ENCODE measurements at places on chromosomes 11 and 22.

DNA sequence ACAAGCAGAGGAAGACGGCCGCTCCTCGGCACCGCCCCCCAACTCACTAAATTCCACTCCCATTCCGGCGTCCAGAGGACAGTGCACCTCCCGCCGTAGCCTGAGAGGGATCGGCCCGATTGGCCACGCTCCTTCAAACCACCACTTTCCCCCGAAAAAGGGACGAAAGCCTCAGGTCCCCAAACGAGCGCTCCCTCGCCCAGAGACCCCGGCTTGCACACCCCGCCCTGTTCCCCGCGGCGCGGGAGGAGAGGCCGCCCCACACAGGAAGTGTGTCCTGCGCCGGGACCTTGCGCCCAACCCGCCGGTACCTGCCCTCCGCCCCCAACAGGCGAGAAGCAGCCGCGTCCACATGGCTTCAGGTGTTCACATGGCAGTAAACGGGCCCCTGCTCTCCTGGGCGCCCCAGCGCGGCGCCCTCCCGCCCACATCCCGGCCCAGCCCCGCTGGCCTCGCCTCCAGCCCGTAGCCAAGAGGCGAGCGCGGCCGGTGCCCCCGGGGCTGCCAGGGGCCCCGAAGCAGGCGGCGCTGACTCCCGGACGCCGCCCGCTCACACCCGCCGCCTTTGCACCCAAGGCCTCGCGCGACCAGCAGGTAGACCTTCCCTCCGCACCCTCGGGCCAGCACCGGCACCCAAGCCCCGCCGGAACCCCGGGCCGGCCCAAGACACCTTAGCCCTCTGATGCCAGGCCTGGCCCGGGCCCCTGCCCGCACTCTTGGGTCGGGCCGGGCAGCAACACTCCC, 849 bp downstream of the TCF20 start:
- peak; percentile 65 for DNase-seq

DNA sequence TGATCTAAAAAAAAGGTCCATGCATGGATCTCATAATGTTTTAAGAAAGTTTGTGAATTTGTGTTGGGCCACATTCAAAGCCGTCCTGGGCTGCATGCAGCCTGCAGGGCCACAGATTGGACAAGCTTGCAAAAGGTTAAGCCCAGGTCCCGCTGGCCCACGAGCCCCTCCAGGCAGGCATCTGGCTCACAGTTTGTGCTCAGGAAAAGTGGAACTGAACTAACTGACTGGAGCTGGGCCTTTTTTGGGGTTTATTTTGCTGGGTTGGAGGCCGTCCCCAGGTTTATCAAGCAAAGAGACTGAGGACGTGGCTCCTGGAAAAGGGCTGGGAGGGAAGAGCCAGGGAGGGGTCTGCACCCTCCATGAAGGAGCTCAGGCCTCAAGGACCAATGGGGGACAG, 32.1 kb upstream of the BAIAP2L2 start:
- no peak for DNase-seq

DNA sequence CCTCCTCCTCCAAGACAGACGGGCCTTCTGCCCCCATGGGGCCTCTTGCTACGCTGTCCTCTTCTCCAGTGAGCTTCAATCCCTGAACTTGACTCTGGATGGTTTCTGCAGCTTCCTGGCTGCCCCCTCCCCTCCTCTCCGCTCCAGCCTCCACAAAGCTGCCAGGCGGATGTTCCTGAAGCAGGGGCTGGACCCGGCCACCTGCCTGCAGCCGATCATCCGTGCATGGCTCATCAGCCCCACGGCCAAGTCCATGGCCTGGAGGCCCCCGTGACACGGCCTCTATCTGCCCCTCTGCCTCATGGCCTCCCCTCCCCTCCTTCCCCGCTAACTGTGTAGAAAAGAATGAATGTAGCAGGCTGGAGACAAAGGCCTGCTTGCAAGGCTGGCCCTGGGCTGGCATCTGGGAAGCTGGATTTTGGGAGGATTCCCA, 6.8 kb upstream of the SUN2 start:
- DNase-seq: no peak

DNA sequence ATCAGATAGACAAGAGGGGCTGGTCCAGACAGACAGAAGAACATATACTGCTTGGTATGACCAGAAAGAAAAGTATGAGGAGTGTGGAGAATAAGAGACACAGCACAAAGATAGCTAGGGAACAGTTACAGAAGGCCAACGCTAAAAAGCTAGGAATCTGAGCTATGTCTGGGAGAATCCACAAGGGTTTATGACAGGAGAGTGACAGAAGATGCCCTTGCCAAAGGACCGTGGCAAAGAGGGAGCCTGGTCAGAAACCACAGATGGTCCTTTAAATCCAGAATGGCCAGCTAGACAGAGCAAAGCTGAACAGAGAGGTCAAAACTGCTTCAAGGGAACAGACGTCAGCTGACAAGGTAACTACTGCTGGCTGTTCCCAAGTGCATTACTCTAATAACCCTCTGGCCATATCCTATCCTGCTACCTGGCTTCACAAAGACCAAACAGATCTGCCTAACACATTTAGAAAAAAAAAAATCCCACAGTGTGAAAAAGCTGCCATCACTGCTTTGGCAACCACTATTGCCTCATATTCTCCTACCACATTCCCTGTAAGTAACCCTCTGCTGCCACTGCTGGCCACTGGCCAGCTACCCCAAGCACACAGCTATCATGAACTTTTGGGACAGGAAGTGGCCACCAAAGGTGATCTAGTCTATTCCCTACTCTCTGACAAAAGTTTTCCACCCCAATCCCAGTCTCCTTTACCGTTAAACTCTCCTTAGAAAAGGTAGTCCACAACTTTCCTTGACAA, 7.3 kb downstream of the SERGEF start:
- peak; percentile 13 for DNase-seq

DNA sequence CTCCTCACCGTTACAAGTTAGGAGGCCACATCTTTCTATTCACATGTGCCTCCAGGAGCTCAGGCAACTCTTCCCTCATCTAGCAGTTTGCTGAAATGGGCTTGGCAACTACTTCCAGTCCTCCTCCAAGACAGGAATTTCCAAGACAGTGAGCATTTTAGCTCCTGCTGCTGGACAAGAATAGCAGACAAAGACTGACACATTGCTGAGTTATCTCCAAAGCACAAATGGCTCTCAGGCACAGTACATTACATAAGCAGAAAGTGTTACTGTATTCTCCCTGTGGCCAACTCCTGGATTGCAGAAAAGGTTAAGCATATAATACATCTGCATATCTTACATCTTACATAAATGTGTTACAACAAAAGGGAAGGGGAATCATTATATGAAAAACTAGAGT, 83.2 kb upstream of the POU2AF2 start:
- no peak for DNase-seq

GRCh38 chr11:46308631-46309419, 31.4 kb downstream of the CREB3L1 start:
- DNase-seq: peak; percentile 76

GRCh38 chr11:93256623-93257022, 58.8 kb upstream of the SLC36A4 start:
- no peak for DNase-seq

DNA sequence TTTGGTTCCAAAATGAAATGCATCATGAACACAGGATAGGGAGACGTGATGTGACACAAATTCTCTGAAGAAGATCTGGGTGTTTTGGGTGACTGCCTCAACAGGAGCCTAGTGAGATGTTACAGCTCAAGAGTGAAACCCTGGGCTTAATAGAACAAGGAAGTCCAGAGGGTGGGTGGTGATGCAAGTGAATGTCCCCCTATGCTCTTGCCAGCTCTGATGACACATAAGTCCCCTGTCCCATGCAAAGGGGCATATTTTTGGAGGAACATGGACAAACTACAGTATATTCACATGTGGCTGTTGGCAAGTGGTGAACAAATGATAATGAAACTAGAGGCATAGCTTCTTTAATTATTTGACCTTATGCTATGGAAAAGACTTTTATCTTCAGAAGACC, 9.2 kb downstream of the CRTAM start:
- peak; percentile 81 for DNase-seq

DNA sequence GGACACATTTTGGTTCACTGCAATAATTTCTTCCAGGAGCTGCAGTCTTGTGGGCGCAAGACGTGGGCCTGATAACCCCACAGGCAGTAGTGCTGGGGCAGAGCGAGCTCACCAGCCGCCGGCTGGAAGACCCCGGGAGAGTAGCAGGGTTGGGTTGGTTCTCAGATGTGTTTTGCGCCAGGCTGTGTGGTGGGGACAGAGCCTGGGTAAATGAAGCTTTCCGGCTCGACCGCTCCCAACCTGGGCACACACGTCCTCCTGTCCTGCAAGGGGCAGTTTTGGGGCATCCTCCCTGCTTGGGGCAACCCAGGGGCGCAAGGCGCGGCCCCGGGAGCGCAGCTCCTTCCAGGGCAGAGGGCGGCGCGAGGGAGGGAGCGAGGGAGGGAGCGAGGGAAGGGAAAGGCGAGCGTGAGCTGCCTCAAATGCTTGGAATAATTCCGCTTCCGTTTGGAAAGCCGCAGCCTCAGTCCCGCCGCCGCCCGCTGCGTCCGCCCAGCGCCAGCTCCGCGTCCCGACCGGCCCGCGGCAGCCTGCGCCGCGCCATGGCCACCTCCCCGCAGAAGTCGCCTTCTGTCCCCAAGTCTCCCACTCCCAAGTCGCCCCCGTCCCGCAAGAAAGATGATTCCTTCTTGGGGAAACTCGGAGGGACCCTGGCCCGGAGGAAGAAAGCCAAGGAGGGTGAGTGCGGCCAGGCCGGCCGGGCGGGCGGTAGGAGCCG, at the start of gene PARVA:
Gene PARVA, plus strand, starts transcription at position 466 of the 718 bp plus-strand sequence. Its CDS starts 77 bp downstream, at position 543.
- DNase-seq: peak; percentile 0

All from suppressor macrophage treated with lipopolysaccharide for 1 hour (primary cell).